ENCODE measurements at places on chromosomes 5 and 9. TPM values are rescaled to one million over a fixed set of nuclear protein-coding genes. Genes with fewer than 3 reads are reported as not detected.
A peak's percentile ranks its signal among the peaks of the same experiment; 100 is the strongest.

DNA sequence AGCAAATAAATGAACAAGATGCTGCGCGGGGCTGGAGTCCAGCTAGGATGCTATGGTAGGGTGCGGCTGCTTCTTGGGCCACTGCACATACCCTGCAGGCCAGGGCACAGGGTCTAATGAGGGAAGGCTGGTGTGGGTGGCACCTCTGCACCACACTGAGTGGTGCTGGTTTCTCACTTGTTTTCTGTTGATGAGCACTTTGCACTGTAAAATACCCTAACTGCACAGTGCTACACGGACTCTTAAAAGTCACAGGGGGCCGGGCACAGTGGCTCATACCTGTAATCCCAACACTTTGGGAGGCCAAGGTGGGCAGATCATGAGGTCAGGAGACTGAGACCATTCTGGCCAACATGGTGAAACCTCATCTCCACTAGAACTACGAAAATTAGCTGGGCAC, 52.7 kb upstream of the DMRT1 start:
- no peak for DNase-seq

PCDH12 gene
- 0.04 TPM for total RNA-seq

PCDHA7 gene
- not detected for total RNA-seq

GRCh38 chr5:92635001-92635461, 946.0 kb downstream of the NR2F1-AS1 start:
- no peak for DNase-seq

DNA sequence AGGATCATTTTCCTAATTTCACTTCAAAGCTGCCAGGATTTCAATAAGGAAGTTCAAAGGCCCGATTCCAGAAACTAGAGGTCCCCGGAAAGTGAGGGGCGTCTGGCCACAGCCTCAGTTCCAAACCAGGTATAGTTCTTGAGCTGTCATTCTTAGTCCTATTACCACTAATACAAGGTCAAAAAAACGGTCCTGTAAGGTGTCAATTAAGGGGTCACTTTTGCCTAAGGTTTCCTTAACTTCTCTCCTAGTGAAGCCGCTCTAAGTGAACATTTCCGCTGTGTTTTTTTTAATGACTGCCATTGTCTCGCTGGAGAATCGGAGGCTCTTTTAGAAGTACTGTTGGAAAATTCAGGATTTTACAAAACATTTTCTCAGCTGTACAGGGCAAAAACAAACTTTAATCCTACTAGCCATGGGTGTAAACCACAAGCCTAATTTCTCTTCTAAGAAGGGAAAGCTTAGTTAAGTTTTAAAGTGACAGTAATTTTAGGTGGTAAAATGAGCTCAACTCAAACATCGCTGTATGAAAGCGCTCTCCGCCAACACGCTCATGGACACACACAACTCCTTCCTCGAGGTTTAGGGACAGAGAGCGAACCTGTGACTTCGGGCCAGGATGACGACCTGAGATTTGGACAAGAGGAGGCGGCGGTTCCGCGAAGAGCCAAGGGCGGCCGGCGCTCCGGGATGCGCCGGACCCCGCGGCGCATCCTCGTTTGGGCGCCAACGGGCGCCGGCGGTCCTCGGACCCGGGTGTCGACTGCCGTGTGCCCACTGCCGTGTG, 76.7 kb upstream of the IFNE start:
- no peak for DNase-seq

DNA sequence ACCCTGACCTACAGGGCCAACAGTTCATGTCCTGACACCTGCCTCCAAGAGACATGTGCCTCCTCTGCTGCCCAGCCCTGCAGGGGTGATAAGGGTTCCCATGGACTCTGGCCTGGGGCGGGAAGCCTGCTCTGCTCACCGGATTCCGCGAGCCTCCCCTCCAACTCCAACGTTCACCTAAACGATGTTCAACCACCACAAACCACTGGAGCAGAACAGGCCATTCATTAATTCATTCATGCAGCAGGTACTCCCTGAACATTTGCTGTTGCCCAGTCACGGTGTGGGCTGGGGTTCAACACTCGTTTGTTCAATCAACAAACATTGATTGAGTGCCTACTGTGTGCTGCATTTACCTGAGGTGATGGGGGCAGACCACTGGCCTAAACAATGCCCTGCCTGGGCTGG, 3.3 kb upstream of the UAP1L1 start:
- DNase-seq: no peak

PAM gene
- total RNA-seq: 1.9 TPM

DAB2IP gene
- total RNA-seq: 0.38 TPM

DNA sequence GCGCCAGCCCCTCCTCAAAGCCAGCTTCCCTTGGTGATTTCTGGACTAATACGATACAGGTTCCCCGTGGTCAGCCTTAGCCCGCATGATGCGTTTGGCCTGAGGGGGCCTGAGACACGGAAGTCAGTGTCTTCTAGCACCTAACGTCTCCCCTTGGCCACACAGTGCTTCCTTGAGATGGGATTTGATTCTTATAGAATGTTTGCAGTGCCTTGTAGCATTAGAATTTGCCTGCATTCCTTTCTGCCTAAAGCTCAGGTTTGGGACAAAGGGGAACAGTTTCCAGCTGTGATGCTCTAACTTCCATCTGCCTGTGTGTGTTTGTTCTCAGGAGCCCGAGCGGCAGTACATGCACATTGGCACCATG, 34.4 kb downstream of the CFAP90 start:
- no peak for DNase-seq

- DNase-seq: no peak
Measured at GRCh38 chr9:115264313-115264712, 146.4 kb upstream of the TNC start.

GRCh38 chr9:84357275-84357674, 16.7 kb upstream of the SLC28A3 start:
- DNase-seq: no peak

DNA sequence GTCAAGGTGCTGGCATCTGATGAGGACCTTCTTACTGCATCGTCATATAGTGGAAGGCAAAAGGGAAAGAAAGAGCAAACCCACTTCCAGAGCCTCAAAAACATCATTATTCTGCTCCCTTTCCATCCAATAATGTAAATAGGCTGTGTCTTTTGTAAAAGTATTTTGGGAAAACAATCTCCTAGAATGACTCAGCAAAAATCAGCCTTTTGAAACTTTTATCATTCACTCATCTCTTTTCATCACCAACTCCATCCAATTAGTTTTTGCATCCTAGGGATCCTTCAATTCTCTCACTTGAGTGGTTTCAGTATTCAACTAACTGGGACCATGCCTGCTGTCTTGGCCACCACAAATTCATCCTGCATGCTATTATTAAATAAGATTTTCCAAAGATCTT, 39.8 kb upstream of the TLR4 start:
- DNase-seq: no peak

DNA sequence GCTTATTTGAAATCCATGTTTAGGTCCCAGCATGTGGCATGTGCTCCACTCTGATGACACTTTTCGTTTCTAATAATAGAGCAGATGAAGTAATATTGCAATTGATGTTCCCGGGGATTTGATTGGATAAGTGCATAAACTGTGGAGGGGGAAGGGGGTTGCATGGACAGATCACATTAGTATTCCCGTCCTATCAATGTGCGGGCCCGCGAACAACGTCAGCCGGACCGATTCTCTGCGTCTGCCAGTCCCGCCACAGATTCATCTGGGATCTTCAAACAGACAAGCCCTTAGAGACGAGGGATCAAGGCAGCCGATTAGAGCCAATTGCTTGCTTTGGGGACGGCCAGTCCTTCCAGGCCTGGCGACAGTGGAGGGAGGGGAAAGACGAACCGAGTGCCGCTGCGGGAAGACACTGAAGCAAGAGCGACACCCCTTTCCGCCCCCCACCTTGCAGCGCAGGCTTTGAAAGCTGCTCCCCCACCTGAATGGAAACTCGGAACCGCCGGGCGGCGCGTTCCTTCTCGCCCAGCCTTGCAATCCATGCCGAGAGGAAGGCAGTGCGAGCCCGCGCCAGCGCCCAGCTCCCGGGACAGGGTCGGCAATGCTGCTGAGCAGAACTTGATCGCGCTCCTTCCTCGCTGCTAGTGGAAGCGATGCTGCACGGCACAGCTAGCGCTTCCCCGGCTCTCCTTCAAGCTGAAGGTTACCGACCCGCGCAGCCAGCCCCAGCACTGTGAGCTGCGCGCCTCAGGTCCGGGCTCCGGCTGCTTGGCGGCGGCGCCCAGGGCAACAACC, at the start of gene RGS7BP:
Gene RGS7BP (plus strand): TSS at position 247 of the 798 bp plus-strand sequence. CDS start 610 bp downstream, outside the sequence.
- no peak for DNase-seq

GRCh38 chr9:37295796-37296195, 126.7 kb upstream of the GRHPR start:
- peak; percentile 57 for DNase-seq

DNA sequence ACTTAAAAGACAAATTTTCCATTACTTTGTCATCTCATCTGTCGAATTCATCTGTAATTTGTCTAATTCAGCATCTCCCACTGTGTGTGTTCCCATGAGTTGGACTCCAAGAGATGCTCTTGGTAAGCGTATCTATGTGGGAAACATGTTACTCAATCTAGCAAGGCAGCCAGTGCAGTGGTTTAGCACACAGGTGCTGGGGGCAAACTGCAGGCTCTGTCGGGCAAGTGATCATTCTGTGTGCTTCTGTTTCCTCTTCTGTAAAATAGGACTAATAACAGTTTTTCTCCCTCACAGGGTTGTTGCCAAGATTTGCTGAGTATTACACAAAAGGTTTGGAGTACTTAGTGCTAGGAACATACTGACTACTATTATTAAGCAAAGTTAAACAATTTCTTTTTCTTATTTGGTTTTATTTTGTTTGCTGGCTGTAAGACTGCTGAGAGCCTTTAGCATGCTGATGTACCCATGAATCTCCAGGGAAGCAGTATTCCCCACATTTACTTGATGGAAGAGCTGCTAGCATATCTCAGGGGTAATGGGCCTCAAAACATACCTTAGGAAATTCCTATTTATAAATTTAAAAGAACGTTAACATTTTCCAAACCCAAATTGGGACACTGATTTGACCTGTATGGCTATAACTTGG, 709 bp upstream of the GAPT start:
- no peak for DNase-seq

WDR38 gene
- not detected for total RNA-seq

CRHBP gene
- total RNA-seq: not detected

- DNase-seq: no peak
Measured at GRCh38 chr9:108772301-108772894, 83.4 kb downstream of the ACTL7B start.

STK32A gene
- not detected for total RNA-seq

DNA sequence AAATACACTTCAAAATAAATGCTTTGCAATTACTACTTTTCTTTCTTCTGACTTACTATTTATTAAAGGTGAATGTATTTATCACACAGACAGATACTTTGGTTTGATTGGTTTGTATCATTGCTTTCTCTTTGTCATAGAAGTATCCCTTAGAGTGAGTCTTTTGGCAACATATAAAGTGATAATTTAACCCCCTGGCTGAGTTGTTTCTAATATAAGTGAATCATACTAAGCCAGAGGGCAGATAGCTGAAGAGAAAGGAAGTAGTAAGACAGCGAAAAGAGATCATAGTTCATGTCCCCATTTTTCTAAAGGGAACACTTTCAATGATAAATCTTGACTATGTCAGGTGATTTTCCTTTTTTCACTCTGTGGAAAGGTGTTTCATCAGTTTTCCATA, 38.6 kb downstream of the CAMK4 start:
- no peak for DNase-seq

DNA sequence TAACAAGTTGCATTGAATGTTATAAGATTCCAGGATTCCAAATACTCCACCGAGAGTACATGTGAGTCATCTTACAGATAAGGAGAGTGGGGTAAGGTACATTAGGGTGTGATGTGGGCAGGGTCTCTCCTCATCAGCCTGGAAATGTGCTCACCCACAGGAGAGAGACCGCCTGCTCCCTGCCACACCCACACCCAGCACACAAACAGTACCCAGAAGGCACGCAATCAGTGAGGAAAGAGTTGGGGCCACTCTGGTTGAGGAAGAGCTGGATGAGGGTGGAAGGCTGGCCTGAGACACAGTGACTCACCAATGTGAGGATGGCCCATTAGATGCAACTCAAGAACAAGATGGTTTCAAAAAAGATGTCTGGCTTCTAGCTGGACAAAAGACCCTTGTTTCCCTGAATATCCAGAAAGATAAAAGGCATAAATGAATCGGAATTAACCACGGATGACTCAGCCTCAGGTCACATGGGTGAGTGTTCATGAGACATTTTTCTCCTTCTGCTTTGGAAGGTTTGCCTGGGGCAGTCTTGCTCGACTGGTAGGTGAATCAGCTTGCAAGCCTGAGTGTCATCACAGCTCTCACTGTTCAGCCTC, 51.1 kb upstream of the LHFPL2 start:
- no peak for DNase-seq

DNA sequence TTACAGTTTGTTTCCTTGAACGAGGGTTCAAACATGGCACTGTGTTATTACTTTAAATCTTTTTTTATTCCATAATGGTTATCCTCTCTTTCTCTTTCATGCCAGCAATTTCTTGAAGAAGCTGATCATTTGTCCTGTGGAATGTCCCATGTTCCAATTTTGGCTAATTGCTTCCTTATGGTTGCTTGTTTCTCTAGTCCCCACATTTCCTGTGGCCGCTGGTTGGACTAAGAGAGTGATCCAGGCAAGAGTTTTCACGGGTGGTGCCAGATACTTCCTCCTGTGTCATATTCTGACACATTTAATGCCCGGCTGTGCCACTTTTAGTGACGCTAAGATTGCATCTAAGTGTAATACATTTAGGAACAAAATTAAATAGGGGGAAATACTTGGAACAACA, 83.8 kb upstream of the FAM169A start:
- no peak for DNase-seq

DNA sequence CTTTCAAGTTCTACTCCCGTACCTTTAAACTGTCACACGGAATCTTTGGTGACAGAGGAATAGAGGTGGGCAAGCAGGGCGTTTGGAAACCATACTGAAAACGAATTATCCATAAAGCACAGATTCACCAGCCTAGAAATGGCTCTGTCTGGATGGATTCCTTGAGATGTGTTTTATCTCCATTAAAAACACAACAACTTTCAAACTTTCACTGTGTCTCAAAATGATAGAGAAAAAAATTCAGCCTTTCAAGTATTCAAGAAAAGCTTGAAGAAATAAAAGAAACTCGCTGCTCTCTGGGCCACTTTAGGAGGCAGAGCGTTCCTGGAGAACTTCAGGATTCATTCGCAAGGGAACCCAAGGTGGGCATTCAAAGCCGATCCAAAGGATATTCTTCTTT, 589 bp upstream of the THBS4 start:
- DNase-seq: no peak

CDK9 gene
- total RNA-seq: 78.6 TPM

PTPRD gene
- 0.11 TPM for total RNA-seq

- no peak for DNase-seq
Measured at GRCh38 chr9:134735441-134736175, 94.0 kb downstream of the COL5A1 start.

DPP7 gene
- total RNA-seq: 322 TPM

- DNase-seq: no peak
Measured at GRCh38 chr5:123508441-123508840, 3.5 kb upstream of the CSNK1G3 start.

DNA sequence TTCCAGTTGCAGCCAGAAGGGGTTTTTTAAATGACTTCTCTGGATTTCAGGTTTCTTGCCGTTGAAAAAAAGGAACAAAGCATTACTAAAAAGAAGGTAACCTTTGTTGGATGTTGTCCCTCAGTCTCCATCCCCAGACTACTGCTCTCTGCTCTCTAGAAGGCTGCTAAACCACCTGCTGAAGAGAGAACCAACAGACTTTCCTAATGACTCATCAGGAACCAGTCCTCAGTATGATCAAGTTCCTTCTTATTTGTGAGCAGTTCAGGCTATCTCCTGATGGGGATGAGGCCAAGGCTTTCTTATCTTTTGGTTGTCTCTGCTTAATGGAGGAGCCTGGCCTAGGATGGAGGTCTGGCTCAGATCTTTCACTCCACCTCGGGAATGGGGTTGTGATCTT, 4.1 kb downstream of the KIF4B start:
- no peak for DNase-seq

CSNK1G3 gene
- 27.6 TPM for total RNA-seq

Data from K562 (cell line).